Karpas-422 (cell line): ENCODE measurements at places on chromosomes 2 and 18. TPM values are rescaled to one million over a fixed set of nuclear protein-coding genes. Genes with fewer than 3 reads are reported as not detected.

The GNAL gene
- total RNA-seq: not detected in 2 replicates

The FBXO48 gene
- total RNA-seq: 0.61 and 1.7 TPM in 2 replicates

The CELF4 gene
- not detected in 2 replicates for total RNA-seq

The SOCS6 gene
- not detected in 2 replicates for total RNA-seq

The ACTG2 gene
- not detected in 2 replicates for total RNA-seq

The PROKR1 gene
- total RNA-seq: not detected in 2 replicates

The PKP4 gene
- total RNA-seq: not detected in 2 replicates

The APLF gene
- total RNA-seq: 2.5 and 5.3 TPM in 2 replicates

The ERFE gene
- total RNA-seq: 2.8 and 4.1 TPM in 2 replicates

The STARD6 gene
- 0.47 TPM in 1 of 2 replicates, not detected in the other for total RNA-seq

The REG1B gene
- not detected in 2 replicates for total RNA-seq

The LIPG gene
- not detected in 2 replicates for total RNA-seq

The CNRIP1 gene
- total RNA-seq: 2.8 TPM in 1 of 2 replicates, not detected in the other

The DPP10 gene
- total RNA-seq: not detected in 2 replicates

The DSG1 gene
- 16.2 and 20.7 TPM in 2 replicates for total RNA-seq

The PLEK gene
- 224 and 232 TPM in 2 replicates for total RNA-seq

The SCTR gene
- total RNA-seq: not detected in 2 replicates

The CAPN14 gene
- total RNA-seq: 2.0 and 2.6 TPM in 2 replicates

The RFX8 gene
- not detected in 2 replicates for total RNA-seq

The UGT1A8 gene
- total RNA-seq: 0.18 TPM in 1 of 2 replicates, not detected in the other

The SIX2 gene
- total RNA-seq: not detected in 2 replicates

The ONECUT2 gene
- not detected in 2 replicates for total RNA-seq

The FOXD4L1 gene
- total RNA-seq: 0.60 and 0.72 TPM in 2 replicates

The HMSD gene
- total RNA-seq: not detected in 2 replicates

The MEP1B gene
- not detected in 2 replicates for total RNA-seq

The KCNG3 gene
- not detected in 2 replicates for total RNA-seq

The CNTNAP5 gene
- 0.25 and 0.78 TPM in 2 replicates for total RNA-seq

The SLC4A3 gene
- total RNA-seq: not detected in 2 replicates

The TXNL4A gene
- total RNA-seq: 128 and 186 TPM in 2 replicates

The RNU2-63P gene
- total RNA-seq: not detected in 2 replicates

The SERPINB13 gene
- not detected in 2 replicates for total RNA-seq

The CDKL4 gene
- 14.3 TPM in 1 of 2 replicates, not detected in the other for total RNA-seq

The SH2D6 gene
- total RNA-seq: 0.32 and 0.37 TPM in 2 replicates

The SERPINB12 gene
- total RNA-seq: not detected in 2 replicates
